ENCODE measurements at places on chromosomes 2 and 18.

DNA sequence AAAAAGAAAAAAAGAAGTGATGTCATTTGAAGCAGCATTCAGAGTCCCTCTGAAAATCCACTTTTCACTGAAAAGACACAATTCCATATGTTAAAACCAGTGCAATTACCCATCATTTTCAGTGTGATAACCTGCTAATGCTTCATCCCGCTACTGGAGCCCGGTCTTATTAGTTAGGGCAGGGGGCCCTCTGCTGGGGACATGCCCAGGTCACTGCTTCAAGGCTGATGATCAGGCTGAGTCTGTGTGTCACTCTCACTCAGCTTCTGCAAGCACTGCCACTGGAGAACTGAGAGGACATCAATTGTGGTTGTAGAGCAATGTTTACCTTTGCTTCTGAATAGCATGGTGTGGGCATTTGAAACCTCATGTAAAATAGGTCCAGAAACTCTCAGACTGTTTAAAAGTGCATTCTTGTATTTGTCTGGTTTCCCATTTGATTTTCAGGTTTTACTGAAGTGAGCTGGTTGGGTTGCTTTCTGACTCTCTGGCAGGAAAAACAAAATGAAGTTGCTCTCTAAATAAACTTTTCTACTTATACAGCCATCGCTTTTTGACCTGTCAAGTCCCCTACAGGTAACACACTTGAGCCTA, 49.2 kb upstream of the NXPH2 start:
- peak; percentile 46 for DNase-seq

DNA sequence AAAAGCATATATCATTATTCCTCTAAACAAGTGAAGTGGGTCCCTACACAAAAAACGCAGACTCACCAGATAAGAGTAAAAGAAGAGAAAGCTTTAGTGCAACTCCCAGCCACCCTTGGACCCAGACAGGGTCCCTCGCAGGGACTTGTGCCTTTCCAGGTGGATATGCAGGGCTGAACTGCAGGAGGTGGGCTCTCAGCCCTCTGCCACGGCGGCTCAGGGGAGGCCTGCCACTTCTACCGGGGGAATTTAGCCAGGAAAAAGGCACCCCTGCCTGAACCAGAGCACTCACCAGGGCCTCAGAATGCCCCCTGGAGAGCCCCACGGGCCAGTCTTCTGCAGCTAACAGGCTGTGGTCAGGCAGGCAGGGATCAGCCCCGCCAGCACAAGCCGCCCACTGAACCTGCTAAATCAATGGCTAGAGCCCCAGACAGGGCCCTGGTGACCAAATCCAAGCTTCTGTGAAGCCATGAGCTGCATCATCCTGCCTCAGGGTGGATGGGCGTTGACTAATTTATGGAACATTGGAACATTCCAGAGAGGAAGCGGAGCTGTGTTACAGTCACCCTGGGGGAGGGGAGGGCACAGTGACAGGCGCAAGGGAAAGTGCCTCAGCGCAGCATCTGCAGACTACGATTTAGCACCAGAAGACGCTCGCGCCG, 209.3 kb downstream of the EIPR1 start:
- DNase-seq, result peak; percentile 73

DNA sequence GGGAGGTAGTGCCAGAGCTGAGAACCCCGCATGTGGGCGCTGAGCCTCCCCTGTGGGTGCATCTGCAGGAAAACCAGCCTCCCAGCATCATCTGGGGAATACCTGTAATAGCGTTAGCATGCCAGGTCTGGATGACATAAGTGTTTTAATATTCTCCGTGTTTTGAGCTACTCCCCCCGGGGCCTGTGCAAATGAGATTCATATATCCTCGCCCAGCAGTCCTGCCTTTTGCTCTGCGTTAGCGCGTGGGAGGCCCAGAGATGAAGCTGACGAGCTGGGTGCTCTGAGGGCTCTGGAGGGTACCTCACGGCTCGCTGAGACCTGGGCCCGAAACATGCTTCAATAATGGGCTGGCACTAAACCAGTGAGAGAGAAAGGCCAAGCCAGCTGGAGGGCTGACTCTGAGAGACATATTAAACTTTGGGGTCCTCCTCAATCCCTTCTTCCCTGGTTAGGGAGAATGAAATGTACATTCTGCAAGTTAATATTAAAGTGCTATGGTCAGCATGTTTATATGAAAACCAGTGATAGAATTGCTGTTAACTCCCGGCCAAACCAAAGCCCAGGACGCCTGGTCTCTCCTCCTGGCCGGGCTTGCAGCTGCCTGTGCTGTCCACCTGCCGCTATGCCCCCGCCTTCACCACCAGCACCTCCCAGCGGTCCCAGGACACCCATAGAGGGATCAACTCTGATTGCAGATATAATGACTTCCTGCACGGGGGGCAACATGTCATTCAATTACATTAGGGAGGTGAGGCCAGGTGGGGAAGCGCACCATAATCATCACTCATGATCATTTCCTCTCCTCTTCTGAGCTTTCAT, 77.0 kb downstream of the EDAR start:
- DNase-seq, result peak; percentile 87

- no peak for DNase-seq
Observed at GRCh38 chr2:74542978-74543377, 10.8 kb downstream of the LOXL3 start.

- peak; percentile 46 for DNase-seq
Observed at GRCh38 chr2:45652090-45653031, 886 bp downstream of the PRKCE start.

- peak; percentile 88 for DNase-seq
Observed at GRCh38 chr2:189933911-189934399, 128.6 kb downstream of the MSTN start.

DNA sequence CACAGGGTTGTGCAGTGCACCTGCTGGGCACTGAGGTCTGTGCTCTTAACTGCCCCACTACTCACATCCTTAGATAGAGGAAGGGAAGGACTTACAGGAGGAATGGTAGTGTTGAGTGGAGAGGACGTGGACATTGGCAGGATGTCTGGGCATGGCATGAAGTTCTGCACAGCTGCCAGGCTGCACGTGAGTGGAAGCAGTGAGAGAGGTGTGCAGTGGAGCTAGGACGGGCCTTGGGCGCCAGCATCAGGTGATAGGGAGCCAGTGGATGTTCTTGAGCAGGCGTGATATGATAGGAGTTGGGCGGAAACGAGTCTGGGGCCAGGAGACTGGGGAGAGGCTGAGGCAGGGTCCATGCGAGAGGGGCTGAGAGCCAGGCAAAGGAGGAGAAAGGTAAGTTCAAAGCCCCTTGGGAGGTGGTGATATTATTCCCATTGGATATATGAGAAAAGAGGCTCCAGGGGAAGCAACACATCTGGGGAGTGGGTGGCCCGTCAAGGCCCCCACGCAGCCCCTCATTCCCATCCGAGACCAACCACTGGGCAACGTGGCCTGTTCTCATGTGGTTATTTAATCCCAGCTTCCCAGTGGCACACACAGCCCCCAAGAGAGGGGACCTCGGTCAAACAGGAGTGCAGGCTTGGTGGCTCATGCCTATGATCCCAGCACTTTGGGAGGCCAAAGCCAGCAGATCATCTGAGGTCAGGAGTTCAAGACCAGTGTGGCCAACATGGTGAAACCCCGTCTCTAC, 45.7 kb upstream of the SNED1 start:
- no peak for DNase-seq

All from trophoblast cell (in vitro differentiated cells and primary cell).